ENCODE measurements at places on chromosomes 4 and X. TPM values are rescaled to one million over a fixed set of nuclear protein-coding genes. Genes with fewer than 3 reads are reported as not detected.

DNA sequence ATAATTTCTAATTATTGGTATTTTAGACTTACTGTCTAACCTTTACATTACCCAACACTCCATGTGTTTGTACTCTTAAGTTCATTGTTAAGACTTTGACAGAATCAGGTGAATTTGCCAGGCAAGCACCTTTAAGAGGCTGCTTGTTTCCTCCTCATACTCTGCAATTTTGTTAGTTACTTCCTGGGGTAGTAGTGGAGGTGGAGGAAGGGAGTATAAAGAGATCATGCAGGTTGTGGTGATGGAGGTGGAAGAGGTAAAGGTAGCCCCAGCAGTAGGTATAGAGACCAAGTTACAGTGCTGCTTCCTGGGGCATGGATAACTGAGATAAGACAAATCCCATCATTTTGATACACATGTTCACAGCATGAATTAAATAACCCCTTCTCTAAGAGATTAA, 6.7 kb downstream of the WDR44 start:
- DNase-seq = no peak

- no peak for DNase-seq
Measured at GRCh38 chrX:134115270-134115669, 121.7 kb upstream of the CCDC160 start.

The HELQ gene
- 7.6 TPM for total RNA-seq

DNA sequence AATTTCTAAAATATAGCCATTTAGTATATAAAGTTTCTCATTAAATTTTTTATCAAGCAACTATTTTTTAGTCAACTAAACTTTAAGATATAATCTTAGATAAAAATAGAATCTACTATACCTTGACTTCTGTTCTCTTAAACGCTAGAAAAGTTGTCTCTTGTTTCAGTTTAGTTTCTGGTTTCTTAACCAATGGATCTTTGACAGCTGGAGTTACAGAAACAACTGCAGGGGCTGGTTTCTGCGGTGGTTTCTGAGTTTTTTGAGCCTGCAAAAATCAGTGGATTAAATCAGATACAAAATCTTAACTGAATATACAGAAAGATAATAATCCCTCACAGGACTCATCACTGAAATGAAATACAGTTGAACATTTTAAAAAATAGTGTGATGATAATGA, 21.9 kb downstream of the INTS12 start:
- DNase-seq = no peak

The HSD17B11 gene
- total RNA-seq = 107 TPM

- peak; percentile 85 for DNase-seq
Measured at GRCh38 chrX:154526901-154527675, 11.1 kb upstream of the FAM3A start.

DNA sequence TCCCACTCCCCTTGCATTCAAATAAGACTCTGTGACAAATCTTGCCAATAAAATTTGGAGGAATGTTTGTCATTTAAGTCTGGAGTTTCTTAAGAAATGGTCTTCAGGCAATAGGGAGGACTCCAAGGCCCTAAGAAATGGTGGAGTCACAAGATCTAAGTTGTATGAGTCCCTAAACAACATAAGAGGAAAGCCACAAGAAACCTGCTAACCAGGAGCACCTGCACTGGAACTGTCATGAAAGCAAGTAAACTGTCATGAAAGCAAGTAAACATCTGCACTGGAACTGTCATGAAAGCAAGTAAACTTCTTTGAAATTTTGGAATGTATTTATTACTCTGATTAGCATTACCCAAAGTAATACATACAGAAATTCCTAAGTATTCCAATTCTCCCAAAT, 3.5 kb downstream of the CNOT6L start:
- no peak for DNase-seq

DNA sequence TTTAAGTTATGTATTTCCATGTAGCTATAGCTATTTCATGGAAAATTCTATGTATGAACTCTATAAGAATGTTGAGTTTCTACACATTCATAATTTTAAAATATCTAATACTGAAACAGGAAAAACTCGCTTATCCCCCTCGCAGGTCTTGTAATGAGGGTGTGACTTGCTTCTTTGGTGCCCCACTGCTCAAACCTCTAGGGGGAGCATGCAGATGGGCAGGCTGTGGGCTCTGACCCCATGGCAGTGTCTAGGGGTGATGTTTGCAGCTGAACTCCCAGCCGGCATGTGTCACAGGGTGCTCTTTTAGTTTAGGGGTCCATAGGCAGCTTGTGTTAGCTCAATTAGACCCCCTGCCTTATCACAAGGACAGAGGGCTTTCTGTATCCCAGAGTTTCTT, 1825.7 kb upstream of the ADGRL3 start:
- no peak for DNase-seq

DNA sequence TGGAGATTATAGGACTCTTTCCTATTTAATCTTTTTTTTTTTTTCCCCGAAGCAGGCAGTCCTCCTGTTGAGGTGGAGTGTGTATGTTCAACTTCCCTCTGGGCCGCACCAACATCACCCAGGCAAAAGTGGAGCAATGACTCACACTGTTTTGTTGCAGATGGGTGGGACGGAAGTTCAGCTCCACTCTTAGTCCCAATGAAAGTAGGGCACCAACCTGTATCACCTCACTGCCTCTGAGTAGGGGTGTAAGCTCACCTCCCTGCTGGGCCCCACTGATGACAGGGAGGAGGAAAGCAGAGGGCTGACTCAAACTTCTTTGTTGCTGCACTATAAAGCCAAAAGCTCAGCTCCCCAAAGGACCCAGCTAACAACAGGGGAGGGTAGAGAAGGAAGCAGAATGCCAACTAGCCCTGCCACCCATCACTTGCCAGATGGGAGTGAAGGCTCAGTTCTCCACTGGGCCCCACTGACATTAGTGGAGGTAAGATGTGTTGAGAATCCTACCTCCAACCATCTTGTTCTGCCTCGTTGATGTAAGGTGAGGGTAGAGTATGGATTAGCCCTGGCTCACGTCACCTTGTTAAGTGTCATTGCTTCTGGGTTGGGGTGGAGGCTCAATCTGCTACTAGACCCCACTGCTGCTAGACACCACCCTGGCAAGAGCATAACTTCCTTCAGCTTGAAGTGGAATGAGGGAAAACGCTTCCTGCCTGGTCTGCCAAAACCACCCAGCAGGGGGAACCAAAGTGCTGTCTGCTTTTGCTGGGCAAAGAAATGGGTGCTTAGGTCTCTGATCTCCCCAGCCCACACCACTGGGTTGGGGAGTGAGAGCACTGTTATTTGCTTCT, 14.1 kb downstream of the RPS6KA3 start:
- DNase-seq = peak; percentile 66

DNA sequence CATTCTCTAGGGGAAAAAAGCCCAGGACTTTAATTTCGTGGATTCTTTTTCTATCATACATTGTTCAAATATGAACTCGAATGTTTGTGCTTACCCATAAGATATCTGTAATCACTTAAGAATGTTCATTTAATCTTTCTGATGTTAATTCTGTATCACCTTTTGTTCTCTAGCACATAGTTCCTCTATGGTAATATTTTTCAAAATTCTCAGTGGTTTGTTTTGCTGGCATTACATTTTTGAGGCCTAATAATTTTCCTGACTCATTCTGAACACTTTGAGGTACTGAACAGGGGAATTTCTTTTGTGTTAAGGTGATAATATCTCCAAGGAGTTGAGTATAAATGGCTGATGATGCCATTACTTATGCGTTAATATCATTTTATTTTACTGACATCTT, 490.7 kb upstream of the PITX2 start:
- DNase-seq = no peak

DNA sequence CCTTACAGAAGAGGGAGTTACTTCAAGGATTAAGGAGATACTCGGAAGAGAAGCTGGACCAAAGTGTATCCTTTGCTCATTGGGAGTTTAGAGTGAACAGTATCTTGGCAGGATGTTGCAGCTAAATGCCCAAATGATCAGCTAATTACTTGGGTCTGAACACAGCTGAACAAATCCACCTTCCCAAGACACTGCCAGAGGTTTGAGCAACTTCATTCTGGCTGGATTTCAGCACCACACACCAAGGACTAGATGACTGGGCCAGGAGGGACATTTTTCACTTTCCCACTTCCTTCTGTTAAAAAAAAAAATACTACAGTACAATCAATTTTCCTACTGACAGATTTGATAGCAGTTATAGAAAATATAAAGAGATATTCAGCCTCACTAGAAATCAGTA, 324.6 kb downstream of the MID1IP1 start:
- DNase-seq = no peak

The CFP gene
- 0.43 TPM for total RNA-seq

- DNase-seq = peak; percentile 32
Measured at GRCh38 chr4:164252286-164252685, 501.6 kb upstream of the SMIM31 start.

DNA sequence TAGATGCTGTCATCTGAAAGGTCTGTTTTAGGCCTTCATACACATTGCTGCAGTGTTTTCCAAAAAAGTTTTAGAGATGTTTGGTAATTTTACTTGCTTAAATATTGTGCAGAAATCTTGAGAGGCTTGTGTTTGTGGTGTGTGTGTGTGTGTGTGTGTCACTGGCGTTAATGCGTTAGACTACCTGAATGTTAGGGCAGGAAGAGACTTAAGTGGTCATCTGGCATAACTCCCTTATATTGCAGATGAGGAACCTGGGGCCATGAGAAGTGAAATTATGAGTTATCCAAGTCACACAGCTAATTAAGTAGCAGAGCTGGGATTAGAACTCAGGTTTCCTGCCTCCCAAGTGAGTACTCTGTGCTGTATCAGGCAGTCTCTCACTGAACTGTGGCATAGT, 1.4 kb downstream of the LSM6 start:
- no peak for DNase-seq
